ENCODE measurements at places on chromosomes 1 and 21. TPM values are rescaled to one million over a fixed set of nuclear protein-coding genes. Genes with fewer than 3 reads are reported as not detected.

DNA sequence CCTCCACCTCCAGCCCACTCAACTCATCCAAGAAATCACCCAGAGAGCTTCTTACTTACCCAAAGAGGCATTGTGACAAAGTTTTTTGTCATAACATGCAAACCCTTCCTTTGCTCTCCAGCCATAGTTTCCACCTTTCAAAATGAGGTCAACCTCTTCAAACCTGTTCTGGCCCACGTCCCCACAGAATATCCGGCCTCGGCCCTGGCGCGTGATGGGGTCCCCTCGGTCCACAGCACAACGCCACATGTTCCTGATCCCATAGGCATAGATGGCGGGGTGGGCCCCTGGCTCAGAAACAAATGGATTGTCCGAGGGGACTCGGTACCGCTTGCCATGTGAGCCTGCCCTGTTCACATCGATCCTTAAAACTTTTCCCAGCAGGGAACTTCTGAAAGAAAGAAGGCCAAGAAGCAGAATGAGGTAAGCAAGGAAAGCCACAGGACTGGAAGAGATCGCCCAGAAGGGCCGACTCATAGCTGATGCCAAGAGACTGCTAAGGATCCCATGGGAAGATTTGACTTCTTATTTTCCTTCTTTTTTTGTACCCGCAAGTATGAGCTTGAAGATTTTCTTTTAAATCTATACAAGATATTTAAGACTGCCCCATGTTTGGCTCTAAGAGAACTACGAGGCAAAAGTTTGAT lies 7.8 kb downstream of the HHIPL2 start:
- DNase-seq: no peak

- DNase-seq: no peak
These were observed 18.5 kb upstream of the RAB4A start for GRCh38 chr1:229252228-229252984.

DNA sequence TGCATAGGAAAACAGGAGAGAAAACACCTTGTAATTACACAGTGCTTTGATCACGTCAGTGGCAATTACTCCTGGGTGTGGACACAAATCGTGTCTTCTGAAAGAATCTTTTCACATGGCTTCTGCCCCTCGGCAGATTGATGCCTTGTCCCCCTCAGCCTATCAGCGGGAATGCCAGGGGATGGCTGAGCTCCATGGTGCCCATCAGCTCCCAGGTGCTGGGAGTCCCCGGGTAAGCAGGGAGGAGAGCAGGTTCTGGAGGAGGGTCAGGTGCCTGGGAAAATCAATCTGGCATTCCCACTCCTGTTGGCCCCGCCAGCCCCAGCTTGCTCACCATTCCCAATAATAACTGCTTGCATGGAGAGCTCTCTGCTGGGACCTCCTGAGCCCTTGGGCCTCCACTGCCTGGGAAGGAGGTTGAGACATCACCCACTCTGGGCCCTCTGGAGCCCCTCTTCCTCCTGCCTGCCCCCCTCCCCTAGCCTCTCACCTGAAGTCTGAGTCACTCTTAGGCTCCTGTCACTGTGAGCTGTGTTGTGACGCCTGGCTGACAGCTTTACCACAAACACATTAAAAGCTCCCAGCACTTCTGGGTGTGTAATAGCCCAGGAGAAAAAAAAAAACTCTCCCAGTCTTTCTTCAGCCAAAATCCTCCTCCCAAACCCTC lies 4.9 kb downstream of the CAMK2N1 start:
- no peak for DNase-seq

GRCh38 chr1:59718989-59719360 lies 95.8 kb upstream of the HOOK1 start:
- no peak for DNase-seq

AMY1A gene
- not detected for polyA plus RNA-seq

DNA sequence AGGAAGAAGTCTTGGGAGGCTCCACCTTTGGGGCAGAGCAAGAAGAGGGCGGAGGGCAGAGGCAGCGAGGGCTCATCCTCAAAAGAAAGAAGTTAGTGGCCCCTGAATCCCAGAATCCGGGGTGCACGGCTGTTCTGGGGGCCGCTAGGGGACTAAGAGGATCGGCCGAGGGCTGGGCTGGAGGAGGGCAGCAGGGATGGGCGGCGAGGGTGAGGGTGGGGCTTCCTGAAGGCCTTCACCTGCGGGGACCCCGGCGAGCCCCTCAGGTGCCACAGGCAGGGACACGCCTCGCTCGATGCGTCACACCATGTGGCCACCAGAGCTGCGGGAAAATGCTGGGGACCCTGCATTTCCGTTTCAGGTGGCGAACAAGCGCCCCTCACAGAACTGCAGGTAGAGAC lies 23.9 kb downstream of the COL6A1 start:
- no peak for DNase-seq

DNA sequence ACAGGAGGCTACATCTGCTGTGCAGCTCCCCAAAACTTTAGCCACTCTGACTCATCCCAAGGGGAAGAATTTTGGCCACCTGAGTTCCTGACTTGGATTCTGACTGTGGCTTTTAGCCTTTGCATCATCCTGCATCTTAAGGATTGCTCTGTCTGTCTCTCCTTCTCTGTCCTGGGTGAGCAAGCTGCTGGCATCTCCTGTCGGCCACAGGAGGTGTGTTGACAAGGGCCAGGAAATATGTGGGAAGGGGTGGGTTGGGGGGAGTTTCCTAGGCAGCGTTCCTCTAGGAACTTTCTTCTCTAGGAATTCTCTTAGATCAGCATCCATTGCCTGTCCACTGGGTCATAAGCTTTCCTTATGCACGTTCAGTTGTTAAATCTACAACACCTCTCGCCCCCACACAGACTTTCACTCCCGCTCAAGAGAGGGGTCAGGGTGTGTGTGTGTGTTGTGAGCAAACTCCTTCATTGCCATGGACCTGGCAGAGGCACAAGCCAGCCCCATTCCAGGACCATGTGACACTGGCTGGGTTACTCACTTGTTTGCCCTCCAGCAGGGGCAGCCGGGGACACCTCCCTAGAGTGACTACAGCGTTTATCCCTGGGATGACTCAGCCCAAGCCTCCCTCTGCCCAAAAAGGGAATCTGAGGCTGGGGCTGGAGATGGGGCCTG lies 145.0 kb upstream of the DUSP10 start:
- no peak for DNase-seq

- DNase-seq: no peak
These were observed 162.9 kb upstream of the HP1BP3 start for GRCh38 chr1:20949871-20950590.

NCF2 gene
- 6.3 TPM for polyA plus RNA-seq

RCSD1 gene
- polyA plus RNA-seq: 368 TPM

PPIAL4G gene
- not detected for polyA plus RNA-seq

CCDC185 gene
- polyA plus RNA-seq: not detected

DNA sequence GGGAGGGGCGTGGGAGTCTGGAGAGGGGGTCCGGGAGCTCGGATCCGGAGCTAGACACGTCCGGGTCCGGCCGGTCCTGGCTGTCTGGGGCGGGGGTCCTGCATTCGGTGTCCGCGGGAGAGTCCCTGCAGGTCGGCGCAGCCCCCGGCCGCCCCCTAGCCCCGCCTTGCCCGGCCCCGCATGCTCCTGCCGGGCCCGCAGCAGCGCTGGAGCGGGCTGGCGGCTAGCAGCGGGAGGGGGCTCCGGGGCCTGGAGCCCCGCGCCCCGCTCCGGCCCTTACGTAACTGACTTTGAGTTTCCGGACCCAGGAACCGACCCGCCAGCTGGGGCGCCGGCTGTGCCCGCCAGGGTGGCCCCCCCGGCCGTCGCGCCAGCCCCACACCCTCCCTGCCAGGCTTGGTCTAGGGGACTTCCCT lies 26.9 kb upstream of the EPB41 start:
- DNase-seq: peak; percentile 82

DNA sequence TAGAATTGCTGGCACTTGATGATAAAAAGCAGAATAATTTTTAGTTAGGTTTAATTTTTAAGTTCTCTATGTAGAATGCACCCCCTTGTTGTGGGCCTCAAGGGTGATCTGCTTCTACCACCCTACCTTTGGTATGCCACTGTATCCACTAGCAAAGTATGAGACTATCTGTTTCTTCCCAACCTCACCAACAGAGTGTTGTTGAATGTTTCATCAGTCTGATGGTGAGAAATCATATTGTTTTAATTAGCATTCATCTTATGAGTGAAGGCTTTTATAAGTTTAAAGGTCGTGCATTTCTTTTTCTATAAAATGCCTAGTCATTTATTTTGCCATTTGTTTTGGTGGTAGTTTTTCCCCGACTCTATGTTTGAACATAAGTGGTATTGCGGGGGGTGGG lies 141.0 kb downstream of the MAGI3 start:
- DNase-seq: no peak

- DNase-seq: no peak
These were observed 239.7 kb upstream of the KCNK2 start for GRCh38 chr1:214842856-214843255.

DNA sequence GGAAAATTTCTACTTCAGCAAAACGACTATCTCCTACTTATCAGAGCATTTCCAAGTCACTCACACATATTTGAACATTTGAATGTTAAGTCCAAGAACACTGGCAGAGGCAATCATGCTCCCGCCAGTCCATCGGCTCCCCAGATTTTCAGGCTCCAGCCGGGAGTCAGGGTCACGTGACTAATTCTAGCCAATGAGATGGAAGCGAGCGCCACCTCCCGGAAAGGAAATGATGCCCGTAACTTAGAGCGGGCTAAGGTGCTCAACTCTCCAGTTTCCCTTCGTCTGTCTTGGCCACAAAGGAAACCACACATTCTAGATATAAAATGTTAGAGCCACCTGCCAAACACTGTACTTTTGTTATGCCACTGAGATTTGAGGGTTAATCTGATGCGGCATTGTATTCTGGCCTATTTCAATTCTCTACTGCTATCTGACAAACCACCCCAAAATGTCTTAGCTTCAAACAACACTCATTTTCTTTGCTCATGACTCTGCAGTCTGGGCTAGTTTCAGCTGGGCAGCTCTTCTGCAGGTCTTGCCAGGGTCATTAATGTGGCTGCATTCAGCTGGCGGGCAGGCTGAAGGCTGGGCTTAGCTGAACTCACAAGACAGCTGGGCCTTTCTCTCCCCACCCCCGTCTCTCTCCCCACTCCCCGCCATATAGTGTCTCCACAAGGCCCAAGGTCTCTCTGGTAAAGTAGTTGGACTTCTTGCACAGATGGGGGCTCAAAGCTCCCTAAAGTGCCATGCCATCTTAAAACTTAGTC lies 16.5 kb upstream of the LHX4 start:
- DNase-seq: no peak

GRCh38 chr1:23957096-23957495 lies 2.5 kb upstream of the PNRC2 start:
- no peak for DNase-seq

DNA sequence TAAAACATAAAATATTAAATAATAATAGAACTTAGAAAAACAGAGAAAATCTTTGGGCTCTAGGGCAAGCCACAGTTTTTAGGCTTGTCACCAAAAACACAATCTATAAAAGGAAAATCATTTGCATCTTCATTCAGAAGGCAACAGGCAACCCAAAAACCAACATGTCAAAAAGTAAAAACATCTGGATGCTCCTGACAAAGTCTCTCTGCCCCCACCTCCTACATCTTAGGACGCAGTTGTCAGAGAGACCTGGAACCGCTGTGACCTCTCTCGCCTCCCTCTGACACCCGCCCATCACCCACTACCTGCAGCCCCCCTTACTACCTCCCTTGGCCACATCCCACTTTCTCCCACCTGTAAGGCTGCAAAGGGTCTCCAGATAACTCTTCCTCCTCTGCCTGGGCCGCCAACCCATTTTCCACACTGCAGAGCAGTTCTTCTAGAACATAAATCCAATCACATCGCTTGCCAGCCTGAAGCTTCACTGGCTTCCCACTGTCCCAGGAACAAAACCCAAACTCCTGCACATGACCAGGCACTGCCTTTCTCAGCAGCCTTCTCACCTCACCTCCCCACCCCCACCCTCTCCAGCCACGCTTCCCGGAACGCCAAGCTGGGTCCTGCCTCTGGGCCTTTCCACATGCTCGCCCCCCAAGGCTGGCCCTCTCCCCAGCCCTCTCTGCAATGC lies 14.7 kb downstream of the PRDM15 start:
- no peak for DNase-seq

FMO4 gene
- polyA plus RNA-seq: 7.2 TPM

FCRL2 gene
- polyA plus RNA-seq: 43.5 TPM

DNA sequence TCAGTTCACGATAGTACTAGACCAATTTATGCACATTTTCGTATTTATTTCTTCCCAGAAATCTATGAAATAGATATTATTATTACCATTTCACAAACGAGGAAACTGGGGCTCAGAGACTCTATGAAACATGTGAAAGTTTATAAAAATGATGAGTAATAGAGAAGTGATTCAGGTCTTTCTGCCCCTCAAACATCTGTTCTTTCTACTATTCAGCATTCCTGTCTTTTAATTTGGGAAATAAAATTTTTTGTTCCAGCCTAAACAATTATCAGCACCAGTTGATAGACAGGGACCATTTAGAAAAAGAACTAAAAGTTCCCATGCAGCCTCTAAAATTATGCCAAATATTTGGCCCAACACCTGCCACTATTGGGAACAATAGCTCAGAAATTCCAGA lies 585.1 kb downstream of the PTPRC start:
- DNase-seq: no peak

DNA sequence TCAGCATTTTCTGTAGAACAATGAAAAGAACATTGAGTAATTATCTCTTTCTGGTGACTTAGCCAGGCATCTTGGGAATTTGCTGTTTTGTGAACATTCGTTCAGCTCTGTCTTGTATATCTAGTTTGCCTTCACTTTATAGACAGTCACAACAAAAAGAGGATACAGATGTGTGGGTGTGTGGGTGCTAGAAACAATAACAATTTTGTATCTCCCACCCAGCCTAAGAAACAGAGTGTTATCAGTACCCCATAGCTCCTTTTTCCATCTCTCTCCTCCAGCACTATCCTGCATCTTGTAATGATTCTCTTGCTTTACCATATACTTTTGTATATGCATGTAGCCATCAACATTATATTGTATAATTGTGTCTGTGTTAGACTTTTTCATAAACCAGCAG lies 33.0 kb downstream of the AK4 start:
- no peak for DNase-seq

GRCh38 chr1:36349241-36349671 lies 25.8 kb upstream of the EVA1B start:
- DNase-seq: no peak

Measured in naive B cell (primary cell).